ENCODE measurements at places on chromosomes 1 and 21.

DNA sequence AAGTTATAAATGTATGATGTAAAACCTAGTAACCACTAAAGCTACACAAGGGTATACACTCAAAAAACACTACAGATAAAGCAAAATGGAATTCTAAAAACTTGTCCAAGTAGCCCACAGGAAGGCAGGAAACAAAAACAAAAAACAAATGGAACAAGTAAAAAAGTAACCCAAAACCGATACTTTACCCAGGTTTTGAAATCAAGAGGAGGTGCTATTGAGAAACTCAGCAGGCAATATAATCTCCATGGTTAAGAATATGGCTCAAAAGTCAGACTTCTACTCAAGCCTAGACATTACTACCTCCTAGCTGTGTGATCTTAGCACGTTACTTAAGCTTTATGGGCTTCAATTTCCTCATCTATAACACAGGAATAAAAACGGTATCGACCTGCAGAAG lies 13.3 kb downstream of the RBBP5 start:
- no peak for DNase-seq
- no peaks in the 10 kb centered on the region for H3K4me1 ChIP-seq
- H3K4me3 ChIP-seq: no peak overlapping the region

GRCh38 chr1:8015809-8016165 lies 10.3 kb downstream of the ERRFI1 start:
- H3K4me3 ChIP-seq: no peak overlapping the region
- H3K27me3 ChIP-seq: no peaks in the 10 kb centered on the region
- H3K27ac ChIP-seq: no peak overlapping the region
- no peak for DNase-seq
- H3K4me1 ChIP-seq: no peaks in the 10 kb centered on the region

DNA sequence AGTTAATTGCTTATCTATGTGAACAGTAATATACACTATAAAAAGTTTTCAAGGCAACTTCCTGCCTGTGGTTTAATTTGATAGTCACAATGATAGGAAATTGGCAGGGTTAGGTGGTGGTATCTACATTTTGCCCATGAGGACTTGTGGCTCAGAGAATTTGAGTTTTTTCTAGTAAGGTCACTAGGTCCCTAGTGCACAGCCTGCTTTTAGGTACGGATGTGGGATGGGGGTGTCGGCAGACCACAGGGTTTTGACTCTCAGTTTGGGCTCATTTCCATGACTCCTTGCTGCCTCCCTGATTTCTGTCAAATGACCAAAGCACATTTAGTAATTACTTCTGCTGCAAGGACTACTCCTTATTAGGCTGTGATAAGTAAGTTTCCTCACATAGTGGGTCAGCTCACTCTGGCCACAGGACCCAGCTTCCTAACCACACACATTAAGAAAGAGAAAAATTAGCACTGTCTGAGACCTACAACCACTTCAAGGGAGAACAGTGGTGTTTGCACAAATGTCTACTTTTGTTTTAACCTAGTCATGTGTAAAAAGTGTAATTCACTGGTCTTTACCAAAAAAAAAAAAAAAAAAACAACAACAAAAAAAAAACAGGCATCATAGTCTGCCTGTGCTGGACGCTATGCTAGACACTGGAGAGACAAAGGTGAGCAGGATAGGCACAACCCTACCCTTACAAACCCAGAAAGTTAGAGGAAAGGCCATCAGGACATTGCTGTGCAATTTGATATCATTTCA lies 43.7 kb downstream of the MRPL39 start:
- peak overlapping the region; percentile 63 for H3K4me3 ChIP-seq
- peak; percentile 54 for DNase-seq
- H3K4me1 ChIP-seq: peaks cover 50% of the 10 kb centered on the region

DNA sequence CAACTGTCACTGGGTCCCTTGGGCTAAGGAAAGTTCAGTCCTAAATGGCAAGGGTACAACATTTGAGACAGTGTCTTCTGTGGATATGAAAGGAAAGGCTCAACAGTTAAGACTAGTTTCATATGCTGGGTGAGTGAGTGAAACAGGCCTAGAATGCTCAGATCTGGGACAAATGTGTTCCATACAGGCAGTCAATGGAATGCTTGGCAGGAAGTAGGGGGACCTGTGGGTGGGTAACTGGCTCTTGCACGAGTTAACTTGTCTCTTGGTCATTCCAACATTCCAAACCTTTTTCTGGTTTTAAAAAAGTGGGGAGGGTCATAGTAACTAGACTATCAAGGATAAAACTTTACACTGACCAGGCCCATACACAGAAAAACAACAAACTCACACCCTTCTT lies 17.8 kb upstream of the ADAM30 start:
- no peak overlapping the region for H3K27ac ChIP-seq
- no peak overlapping the region for H3K4me3 ChIP-seq
- H3K4me1 ChIP-seq: no peaks in the 10 kb centered on the region

DNA sequence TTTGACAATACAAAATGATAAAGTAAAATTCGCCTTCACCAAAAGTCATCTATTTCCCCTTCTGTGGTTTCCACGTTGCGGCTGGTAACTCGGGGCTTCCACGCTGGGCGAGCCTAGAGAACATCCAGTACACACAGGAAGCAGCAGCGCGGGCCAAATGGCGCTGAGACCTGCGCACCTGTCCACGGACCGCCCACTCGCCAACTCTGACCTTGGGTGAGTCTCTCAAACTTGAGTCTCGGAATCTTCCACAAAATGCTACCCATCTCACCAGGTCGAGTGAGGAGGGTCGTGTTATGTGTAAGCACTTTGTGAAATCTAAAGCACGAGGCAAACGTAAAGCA lies 820 bp upstream of the TTF2 start:
- peak overlapping the region; percentile 76 for H3K4me3 ChIP-seq
- peak overlapping the region; percentile 81 for H3K27ac ChIP-seq
- no peaks in the 10 kb centered on the region for H3K36me3 ChIP-seq
- peak; percentile 64 for DNase-seq
- peaks cover 10% of the 10 kb centered on the region for H3K4me1 ChIP-seq

- no peak overlapping the region for H3K4me3 ChIP-seq
- H3K27me3 ChIP-seq: no peaks in the 10 kb centered on the region
- DNase-seq: no peak
- no peaks in the 10 kb centered on the region for H3K4me1 ChIP-seq
- no peaks in the 10 kb centered on the region for H3K36me3 ChIP-seq
Measured at GRCh38 chr1:1128454-1129139, 12.7 kb upstream of the C1orf159 start.

DNA sequence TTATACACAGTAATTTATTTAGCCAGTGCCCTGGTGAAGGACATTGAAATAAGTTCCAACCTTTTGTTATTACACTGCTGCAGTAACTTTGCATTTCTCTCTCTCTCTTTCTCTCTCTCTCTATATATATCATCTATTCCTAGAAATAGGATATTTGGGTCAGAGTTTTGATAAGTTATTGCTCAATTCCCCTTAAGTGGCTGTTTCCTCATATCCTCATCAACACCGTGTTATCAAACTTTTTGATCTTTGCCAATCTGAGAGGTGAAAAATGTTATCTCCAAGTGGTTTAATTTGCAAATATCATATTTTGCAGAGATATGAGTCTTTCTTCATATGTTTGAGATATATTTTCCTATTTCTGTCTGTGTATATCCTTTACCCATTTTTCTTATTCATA lies 1.6 kb upstream of the SRSF4 start:
- H3K27me3 ChIP-seq: no peaks in the 10 kb centered on the region
- H3K4me1 ChIP-seq: peaks cover 29% of the 10 kb centered on the region
- H3K27ac ChIP-seq: peak overlapping the region; percentile 93
- no peak for DNase-seq
- no peak overlapping the region for H3K4me3 ChIP-seq

- no peak overlapping the region for H3K4me3 ChIP-seq
- no peak for DNase-seq
- no peaks in the 10 kb centered on the region for H3K27me3 ChIP-seq
- H3K4me1 ChIP-seq: no peaks in the 10 kb centered on the region
- no peaks in the 10 kb centered on the region for H3K36me3 ChIP-seq
- H3K27ac ChIP-seq: no peak overlapping the region
Measured at GRCh38 chr1:204319462-204319861, 40.3 kb downstream of the PLEKHA6 start.

DNA sequence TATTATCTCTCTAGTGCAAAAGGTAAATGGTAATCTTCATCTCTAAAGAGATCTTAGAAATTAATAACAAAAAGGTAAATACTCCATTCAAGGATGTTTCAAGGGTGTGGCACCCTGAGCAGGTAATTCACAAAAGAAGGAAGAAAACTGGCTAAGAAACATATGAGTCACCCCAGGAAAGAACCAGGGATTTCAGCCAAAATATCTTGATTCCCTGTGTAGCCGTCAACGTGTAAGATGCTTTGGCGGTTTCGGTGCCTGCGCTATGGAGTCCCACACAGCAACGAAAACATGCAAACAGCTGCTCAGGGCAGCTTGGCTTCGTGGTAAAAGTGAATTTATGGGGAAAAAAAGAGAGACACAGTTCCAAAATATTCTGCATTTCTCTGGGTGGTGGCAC lies 3.7 kb downstream of the ITGB2 start:
- no peak overlapping the region for H3K27ac ChIP-seq
- H3K4me1 ChIP-seq: peaks cover 74% of the 10 kb centered on the region
- peak overlapping the region; percentile 94 for H3K4me3 ChIP-seq
- no peaks in the 10 kb centered on the region for H3K27me3 ChIP-seq

- no peaks in the 10 kb centered on the region for H3K27me3 ChIP-seq
- no peak for DNase-seq
- H3K27ac ChIP-seq: no peak overlapping the region
- no peaks in the 10 kb centered on the region for H3K36me3 ChIP-seq
- no peaks in the 10 kb centered on the region for H3K4me1 ChIP-seq
Measured at GRCh38 chr1:65207317-65207716, 59.3 kb downstream of the AK4 start.

- H3K4me3 ChIP-seq: peak overlapping the region; percentile 80
- DNase-seq: peak; percentile 75
Measured at GRCh38 chr1:89762779-89763648, 57.8 kb upstream of the LRRC8D start.

GRCh38 chr21:24899138-24899537 lies 708.1 kb downstream of the MRPL39 start:
- H3K27me3 ChIP-seq: no peaks in the 10 kb centered on the region
- H3K4me3 ChIP-seq: no peak overlapping the region
- DNase-seq: no peak
- H3K36me3 ChIP-seq: no peaks in the 10 kb centered on the region

DNA sequence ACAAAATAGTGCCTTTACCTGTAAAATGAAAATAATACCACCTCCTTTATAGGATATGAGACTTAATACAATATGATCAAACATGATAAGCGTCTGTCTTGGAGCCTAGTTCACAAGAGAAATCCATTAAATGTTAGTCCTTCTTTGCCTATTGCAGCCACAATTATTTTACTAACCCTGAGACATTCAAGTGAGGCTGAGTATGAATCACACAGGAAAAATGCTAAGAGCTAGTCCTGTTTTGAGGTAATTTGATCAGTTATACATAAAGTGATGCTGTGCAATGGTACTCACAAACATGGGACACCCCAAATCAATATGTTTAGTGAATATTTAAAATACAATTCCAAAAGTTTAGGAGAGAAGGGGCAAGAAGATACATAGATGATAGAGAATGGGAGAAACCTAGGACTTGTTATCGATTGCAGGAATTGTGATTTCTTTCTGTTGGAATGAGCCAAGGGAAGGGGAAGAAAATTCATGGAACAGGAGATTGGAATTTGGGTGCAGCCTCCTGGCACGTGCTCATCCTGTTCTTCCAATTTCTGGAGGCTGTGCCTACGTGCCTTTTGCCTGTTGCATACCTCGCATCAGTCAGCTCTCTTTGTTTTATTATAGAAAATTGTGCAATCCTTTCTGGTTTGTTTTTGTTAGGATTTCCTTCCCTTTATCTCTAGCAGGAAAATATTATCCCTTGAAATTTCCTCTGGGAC lies 39.9 kb upstream of the BACH1 start:
- H3K36me3 ChIP-seq: no peaks in the 10 kb centered on the region
- no peak overlapping the region for H3K4me3 ChIP-seq

DNA sequence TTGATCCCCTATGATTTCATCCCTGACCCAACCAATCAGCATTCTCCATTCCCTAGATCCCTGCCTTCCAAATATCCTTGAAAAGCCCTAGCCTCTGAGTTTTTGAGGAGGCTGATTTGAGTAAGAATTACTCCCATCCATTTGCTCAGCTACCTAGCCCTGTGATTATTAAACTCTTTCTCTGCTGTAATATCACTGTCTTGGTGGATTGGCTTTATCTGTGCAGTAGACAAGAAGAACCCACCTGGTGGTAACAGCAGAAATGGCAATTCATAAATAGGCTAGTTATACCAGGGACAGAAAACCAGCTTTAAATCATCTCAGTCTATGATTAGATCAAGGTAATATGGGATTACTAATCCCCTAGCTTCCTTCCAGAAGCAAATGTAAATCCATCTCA lies 13.0 kb downstream of the IL20 start:
- no peaks in the 10 kb centered on the region for H3K36me3 ChIP-seq
- no peak overlapping the region for H3K27ac ChIP-seq
- H3K4me3 ChIP-seq: no peak overlapping the region
- DNase-seq: no peak
- no peaks in the 10 kb centered on the region for H3K4me1 ChIP-seq

DNA sequence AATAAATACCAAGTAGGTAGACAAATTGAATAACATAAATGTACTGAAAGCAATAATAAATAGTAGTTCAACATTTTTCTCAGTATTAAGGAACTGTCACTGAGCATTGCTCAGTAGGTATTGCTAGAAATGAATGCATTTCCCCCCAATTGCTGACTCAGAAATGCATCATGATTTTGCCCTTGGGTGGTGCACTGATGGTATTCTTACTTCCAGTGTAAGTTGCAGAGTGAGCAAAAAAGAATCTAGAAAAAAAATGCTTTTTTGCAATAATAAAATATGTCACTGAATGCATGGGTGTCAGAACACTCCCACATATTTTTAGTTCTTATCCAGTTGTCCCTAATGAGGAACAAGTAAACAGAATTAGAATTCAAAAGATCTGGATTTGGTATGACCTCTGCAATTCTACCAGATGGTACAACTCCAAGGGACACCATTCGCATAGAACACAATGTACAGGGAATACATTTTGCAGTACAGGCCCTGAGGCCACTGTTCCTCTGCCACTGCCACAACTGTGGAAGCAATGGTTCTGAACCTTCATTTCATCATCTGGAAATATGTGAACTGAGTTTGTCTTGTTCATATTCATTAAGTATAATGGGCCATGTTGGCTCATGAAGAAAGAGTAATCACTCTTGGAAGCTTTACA lies 78.0 kb downstream of the ATP6V1G3 start:
- H3K27me3 ChIP-seq: no peaks in the 10 kb centered on the region
- DNase-seq: no peak
- no peak overlapping the region for H3K27ac ChIP-seq
- no peaks in the 10 kb centered on the region for H3K4me1 ChIP-seq
- no peak overlapping the region for H3K4me3 ChIP-seq

GRCh38 chr1:167645625-167646414 lies 15.8 kb downstream of the RCSD1 start:
- H3K36me3 ChIP-seq: peaks cover 18% of the 10 kb centered on the region
- H3K4me1 ChIP-seq: peaks cover 82% of the 10 kb centered on the region
- DNase-seq: no peak
- no peak overlapping the region for H3K27ac ChIP-seq
- H3K27me3 ChIP-seq: no peaks in the 10 kb centered on the region
- H3K4me3 ChIP-seq: no peak overlapping the region

Data from CD8-positive, alpha-beta memory T cell (primary cell).